Foreskin fibroblast (primary cell): ENCODE measurements at places on chromosomes 4 and X.
A peak's percentile ranks its signal among the peaks of the same experiment; 100 is the strongest.

DNA sequence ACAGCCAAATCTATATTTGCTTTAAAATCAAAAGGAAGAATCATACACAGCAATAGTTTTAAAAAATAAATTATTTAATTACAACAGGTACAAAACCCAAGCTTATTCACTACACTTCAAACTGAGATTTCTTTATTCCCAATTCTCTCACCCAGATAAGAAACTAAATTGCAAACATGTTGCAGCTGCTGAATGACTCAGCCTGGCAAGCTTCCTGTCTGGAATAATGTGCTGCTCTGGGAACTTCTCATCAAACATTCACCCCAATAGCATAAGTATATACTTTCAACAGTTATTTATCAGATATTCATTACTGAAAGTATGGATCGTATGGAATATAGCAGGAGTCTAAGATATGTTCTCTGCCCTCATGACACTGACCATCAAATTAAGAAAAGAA lies 43.0 kb upstream of the GABRA2 start:
- DNase-seq = peak; percentile 3

- DNase-seq = no peak
Observed at GRCh38 chr4:102104278-102104677, 241.0 kb downstream of the SLC39A8 start.

- no peak for DNase-seq
Observed at GRCh38 chr4:154516318-154517029, 24.9 kb upstream of the DCHS2 start.

DNA sequence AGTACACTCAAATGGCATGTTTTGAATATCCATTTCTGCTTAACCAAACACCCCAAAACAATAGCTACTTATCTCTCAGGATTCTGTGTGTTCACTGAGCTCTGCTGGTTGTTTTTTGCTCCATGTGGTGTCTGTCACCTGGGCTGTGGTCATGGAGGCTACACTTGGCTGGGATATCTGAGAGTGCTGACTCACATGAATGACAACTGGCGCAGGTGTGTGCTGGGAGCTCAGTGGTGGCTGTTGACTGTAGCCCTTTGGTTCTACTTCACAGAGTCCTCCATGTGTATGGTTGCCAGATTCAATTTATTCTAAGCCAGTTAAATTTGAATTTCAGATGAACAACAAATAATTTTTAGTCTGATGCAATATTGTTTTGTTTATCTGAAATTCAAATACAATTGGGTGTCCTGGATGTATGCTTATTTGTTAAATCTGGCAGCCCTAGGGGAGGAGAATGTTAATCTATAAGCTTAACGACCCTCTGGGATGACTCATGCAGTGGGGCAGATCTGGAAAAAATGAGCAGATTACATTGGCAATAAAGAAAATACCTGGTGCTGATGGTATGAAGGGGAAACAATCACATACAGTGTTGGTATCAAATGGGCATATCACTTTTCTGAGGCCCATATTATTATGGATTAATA lies 28.2 kb upstream of the TCEAL4 start:
- DNase-seq = no peak

DNA sequence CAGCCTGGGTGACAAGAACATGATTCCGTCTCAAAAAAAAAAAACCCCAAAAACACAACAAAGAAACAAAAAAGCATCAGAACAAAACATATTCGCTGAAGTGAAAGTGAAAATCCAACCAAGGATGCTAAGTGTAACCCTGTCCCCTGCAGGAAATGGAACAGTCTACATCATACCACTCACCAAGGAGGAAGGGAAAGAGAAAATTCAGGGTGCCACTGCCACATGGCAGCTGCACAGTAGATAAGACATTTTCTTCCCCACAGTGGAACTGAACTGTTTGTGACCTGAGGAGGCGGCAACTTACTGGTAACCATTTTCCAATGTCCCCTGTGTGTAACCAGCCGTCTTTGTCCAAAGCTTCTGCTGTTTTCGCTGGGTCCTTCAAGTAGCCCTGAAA lies 28.2 kb upstream of the CENPU start:
- DNase-seq = no peak

DNA sequence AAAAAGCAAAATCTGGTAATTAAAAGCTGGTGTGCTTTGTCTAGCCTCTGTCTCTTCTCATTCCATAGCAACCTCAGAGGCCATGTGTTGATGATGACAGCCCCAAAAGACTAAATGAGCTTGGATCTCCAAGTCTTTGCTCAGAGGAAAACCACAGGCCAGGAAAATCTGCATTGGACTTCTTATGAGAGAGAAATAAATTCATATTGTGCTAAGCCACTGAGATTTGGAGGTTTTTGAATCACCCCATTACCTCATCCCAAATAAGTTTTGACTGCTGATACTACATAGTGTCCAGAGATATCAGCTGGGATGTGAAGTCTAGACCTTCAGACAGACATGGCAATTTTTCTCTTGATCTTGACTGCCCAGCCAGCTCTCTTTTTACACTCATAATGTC lies 178.6 kb upstream of the DIPK2B start:
- no peak for DNase-seq

- DNase-seq = no peak
Observed at GRCh38 chrX:35829501-35829900, 31.4 kb downstream of the MAGEB16 start.

GRCh38 chr4:140755774-140756318 lies 339 bp downstream of the TBC1D9 start:
- peak; percentile 74 for DNase-seq

- DNase-seq = peak; percentile 69
Observed at GRCh38 chr4:4488405-4489404, 53.1 kb downstream of the STX18 start.

- no peak for DNase-seq
Observed at GRCh38 chr4:184322328-184323025, 104.8 kb upstream of the ENPP6 start.

DNA sequence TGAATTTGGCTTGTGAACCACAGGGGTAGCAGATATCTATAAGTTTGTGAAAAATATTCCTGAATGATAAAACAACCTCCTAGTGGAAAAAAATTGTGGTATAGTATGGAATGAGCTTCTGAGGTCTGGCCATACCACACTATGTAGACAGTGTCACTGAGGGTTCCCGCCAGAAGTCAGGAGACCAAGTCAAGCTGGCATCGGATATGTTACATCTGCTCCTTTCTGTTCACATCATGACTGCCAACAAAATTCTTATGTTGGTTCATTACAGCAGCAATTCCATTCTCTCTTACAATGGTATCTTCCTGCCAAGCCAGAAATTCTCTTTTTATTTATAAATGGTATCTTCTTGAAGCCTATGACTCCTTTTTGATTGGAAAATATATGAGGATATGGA lies 273.0 kb downstream of the PPP3CA start:
- no peak for DNase-seq
